Stimulated activated naive CD8-positive, alpha-beta T cell treated with anti-CD3 and anti-CD28 coated beads, Interleukin-15, Interleukin-2, amounts not matched to agents 100 U/mL and 50 U/mL, for 24 hours (primary cell): ENCODE measurements at places on chromosomes 3 and 15.

DNA sequence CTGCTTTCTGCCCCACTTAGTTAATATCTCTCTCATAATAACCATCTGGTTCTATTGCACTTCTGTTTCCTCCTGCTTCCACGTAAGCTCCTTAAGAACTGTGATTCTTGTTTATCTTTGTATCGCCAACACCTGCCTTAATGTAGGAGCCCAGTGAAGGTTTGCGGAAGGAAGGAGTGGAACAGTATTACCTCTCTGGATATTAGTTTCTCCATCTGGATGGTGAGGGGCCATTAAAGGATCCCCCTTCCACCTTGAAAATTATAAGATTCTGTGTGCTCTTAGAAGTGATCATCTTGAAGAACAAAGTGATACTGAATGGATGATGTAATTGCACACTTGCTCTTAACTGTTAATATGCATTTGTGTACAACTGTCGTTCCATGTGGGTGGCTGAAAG lies 2.2 kb downstream of the CHRNA5 start:
- no peak for DNase-seq

GRCh38 chr3:120894316-120895057 lies 13.5 kb upstream of the STXBP5L start:
- no peak for DNase-seq

DNA sequence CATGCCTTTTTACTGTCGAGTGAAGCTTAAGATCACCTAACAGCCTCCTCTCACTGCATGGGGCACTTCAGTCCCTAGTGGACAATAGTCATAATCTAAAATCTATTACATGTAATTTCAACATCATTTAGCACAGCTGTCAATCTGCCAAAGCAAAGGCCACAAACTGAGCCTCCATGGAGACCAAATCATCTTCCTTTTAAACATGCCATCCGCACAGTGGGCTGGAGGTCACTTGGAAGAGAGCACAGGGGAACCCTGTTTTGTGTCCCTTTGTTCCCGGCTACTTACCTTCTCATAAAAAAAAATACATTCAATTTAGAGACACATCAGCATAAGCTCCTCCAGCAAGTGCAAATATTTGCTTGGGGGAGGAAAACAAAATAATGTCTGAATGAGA lies 167.3 kb downstream of the SQOR start:
- no peak for DNase-seq

DNA sequence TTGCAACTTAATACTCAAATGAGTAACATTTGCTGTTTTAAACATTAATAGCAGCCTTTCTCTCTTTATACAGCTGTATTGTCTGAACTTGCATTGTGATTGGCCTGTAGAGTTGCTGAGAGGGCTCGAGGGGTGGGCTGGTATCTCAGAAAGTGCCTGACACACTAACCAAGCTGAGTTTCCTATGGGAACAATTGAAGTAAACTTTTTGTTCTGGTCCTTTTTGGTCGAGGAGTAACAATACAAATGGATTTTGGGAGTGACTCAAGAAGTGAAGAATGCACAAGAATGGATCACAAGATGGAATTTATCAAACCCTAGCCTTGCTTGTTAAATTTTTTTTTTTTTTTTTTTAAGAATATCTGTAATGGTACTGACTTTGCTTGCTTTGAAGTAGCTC lies 40.3 kb downstream of the CTNNB1 start:
- no peak for DNase-seq

GRCh38 chr3:131658115-131658514 lies 155.3 kb upstream of the MRPL3 start:
- no peak for DNase-seq
